ENCODE measurements at places on chromosomes 11 and 22.

DNA sequence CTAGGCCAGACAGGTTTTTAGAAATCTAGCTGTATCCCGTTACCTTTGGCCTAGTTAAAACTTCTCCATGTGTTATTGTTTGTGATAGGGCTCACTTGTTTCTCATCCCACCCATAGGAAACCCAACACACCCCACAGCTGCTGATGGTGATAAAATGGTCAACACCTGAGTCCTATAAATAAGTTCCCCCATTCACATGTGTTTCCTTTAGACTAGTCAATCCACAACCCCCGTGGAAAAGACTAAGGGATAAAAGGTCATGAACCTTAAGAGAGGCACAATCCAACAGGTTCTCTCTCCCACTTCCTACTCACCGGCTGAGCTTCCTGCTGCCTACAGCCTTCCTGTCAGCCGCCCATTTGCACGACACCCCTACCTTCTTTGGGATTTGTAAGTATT lies 768.4 kb downstream of the JRKL start:
- no peak for DNase-seq

DNA sequence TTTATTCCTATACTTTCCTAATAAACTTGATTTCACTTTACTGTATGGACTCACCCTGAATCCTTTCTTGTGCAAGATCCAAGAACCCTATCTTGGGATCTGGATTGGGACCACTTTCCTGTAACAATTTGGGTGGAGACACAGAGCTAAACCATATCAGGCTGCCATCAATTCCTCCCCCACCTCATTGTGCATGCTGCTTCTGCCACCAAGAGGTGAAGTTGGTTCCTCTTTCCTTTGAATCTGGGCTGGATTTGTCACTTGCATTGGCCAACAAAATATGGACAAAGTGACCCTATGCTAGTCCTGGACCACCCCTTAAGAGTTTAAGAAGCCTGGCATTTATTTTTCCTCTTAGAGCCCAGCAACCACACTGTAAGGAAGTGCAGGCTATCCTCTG lies 39.4 kb upstream of the CEP295 start:
- DNase-seq, result no peak

DNA sequence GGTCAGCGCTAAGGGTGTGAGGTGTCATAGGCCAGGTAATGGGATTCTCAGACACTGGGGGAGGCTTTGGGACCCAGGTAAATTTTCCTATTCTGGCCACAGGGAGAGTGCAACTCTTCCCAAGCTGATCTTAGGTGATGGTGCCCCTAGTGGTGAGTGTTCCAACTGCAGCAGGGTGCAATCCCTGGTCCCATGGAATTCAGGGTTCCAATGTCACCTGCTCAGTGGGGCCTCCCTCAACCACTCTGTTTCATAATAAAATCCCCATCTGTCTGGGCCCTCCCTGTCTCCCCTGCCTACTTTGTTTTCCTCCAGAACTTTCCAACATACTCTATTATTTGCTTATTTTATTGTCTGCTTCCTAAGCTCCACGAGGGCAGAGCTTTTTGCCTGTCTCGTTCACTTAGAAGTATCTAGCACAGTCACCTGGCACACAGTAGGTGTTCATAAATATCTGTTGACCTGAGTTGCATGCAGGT lies 2.9 kb upstream of the SGSM1 start:
- peak; percentile 25 for DNase-seq

DNA sequence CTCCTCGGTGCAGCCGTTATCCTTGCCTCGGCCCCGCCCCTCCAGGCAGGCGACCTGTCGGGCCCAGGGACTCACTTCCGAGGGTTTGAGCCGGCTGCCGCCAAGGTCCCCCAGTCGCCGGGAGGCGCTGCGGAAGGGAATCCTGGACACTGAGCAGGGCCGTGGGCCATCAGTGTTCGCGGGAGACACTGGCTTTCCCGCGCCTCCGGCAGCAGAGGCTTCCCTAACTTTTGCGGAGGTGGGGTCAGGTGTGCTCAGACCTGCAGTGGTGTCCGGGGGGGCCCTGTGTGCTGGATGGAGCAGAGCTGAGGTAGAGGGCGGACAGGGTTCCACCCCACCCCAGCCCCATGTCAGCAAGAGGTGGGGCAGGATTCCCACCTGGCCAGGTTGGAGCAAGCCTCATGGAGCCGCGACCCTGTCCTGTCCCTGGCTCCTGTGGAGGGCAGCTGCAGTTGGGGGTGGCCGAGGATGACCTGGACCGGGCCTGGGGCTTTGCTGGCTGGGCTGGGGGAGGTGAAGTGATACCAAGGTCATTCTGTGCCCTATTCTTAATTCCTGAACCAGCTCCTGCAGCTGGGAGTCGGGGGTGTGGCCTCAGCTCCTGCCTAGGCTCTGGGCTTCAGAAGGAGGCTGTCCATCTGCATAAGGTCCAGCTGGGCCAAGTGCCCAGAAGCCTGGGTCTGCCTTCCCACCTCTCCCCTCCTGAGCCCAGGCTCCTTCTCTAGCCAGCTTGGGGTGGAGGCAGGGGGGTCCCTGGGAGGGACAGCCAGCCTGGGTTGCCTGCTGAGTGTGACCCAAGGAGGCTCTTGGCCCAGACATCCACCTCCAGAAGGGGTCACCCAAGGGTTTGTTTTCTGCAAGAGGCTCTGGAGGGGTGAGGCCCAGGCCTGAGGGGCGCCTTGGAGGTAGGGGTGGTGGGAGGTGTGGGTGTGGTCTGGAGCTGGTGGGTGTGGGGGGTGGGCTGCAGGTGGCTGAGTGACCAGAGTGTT lies 8.4 kb downstream of the TSPAN4 start:
- no peak for DNase-seq

DNA sequence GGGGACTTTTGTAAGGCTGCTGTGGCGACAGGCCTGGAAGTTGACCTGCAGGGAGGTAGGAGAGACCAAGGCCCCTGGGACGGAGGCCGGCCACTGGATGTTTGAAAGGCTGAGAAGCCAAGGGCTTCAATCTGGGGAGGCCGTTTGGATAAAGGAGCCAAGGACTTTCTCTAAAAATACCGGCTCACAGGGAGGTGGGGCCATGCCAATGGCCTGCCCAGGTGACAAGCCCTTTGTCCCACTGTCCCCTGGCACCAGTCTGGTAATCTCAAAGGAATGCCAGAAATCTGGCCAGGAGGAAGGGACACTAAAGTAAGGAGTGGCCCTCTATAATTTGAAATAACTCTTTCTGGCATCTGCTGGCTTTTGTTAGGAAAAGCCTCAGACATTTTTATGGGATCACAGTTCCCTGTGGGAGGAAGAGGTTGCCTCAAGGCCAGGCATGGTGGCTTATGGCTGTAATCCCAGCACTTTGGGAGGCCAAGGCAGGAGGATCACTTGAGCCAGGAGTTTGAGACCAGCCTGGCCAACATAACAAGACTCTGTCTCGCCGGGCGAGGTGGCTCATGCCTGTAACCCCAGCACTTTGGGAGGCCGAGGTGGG lies 1.9 kb upstream of the CHKA start:
- DNase-seq, result no peak

- no peak for DNase-seq
Measured at GRCh38 chr11:130146796-130147195, 12.8 kb upstream of the ST14 start.

DNA sequence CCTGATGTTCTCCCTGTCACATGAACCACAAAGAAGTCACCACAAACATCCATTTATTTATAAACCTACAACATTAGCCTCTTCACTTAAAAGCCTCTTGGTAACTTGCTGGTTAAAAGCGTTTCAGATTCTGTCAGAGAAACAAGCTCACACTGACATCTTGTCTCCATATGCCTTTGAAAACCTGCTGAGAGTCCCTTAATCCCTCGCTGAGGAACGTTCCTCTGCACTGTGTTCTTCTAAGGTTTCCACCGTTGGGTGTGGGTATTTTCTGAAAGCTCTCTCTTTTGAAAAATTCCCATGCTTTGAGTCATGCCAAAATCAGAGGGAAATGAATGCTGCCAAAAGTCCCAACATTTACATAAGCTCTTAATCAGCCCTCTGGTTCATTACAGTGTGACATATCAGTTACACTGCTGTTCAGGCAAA lies 149.8 kb downstream of the CCDC34 start:
- no peak for DNase-seq

- DNase-seq, result no peak
Measured at GRCh38 chr11:455566-456147, 5.6 kb downstream of the PTDSS2 start.

GRCh38 chr11:74311352-74311926 lies at the start of gene P4HA3:
Gene P4HA3, minus strand, starts transcription at chr11:74311640. Its CDS starts 29 bp downstream, at chr11:74311611.
- DNase-seq, result no peak

- no peak for DNase-seq
Measured at GRCh38 chr22:26050079-26050478, 119.2 kb upstream of the SEZ6L start.

DNA sequence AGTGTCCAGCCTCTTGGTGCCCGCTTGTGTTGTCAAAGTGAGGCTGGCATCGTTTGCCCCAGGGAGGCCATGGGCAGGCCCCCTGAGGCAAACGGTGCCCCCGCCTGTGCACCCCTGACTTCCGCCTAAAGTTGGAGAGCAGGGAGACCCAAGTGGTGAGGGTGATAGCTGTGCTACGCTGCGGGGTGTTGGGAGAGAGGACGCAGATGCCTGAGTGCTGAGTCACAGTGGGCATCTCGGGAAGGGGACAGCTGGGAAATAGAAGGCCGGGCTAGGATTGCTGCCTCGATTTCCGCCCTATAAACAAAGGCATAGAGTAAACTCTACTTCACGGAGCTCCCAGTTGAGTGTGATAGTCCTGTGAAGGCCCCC lies 5.8 kb downstream of the GRIK4 start:
- DNase-seq, result no peak

GRCh38 chr11:13010749-13011465 lies 1.8 kb downstream of the RASSF10 start:
- peak; percentile 18 for DNase-seq

DNA sequence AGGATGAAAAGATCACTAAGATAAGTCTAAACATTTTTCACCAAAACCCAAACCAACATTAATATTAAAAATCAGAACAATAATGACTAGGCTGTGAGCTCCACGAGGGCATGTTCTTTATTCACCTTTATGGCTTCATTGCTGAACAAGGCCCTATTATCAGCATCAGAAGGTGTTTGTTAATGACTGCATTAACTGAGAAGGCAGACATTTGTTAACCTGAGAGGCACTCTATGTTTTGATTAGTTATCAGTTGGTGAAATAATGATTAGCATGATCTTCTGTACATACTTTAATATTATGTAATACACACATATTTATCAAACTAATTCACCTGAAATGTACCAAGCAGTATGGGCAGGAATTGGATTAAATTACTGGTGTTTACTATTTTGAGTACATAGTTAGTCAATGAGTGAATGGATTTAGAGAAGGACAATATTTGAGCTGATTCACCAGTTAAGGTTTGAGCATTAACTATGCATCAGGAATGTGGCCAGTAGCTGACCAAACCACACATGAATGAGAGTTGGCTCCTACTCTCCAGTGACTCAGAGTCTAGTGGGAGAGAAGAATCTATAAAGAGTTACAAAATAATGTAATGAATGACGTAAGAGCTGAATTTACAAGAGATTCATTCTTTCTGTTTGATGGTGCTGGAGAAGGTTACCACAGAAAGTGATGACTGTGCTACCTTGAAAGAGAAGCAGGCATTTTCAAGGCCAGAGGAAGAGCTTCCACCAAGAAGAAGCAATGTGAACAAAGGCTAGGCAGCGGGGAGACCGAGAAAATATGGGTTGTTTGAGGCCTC lies 6.7 kb downstream of the IL18 start:
- DNase-seq, result no peak

DNA sequence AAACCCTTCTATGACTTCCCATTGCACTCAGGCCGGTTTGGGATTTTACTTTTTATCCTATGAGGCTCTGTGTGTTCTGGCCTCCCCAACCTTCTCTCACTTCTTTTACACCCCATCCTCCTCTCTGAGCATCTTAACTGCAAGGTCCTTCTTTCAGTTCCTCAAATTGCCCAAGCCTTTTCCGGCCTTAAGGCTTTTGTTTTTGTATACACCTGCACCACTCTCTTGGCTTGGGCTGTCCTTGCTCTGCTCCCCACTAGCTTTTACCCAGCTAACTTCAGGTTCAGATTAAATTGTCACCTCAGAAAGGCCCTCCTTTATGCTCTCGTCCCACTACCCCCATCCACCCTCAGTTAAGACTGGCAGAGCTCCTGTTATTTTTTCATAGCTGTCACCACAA lies 55.5 kb downstream of the FAM83F start:
- no peak for DNase-seq

DNA sequence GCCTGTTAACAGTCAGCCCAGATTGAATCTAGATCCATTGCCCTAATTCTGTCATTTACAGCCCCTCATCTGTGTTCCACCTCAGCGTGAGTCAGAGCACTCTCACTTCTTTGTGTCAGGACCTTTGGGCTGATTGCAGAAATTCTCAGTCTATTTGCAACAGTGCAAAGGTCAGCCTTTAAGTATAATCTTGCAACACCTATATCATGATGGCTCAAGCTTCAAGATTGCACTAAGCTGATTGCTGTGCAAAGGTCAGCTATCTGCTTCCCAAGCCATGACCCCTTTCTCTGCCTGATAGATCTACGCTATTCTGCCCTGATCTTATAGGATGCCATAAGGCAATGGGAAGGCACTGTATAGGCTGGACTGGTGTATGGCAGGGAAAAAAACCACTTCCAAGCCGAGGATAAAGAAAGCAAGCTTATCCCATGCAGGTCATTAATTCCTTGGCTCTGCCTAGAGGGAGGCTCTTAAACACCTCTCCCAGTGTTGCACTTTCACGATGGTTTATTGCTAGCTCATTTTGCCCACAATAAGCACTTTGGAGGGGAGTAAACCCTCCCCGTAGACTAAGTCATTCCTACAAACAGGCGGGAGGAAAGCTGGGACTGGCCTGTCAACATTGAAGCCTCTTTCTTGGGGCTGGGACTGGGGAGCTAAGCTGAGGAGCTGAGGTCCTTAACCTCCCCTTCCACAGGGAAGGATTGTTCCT lies 100.6 kb downstream of the RRAS2 start:
- no peak for DNase-seq

GRCh38 chr22:26075251-26075650 lies 94.0 kb upstream of the SEZ6L start:
- DNase-seq, result no peak

GRCh38 chr11:116115801-116116200 lies 611.6 kb upstream of the CADM1 start:
- DNase-seq, result no peak

- no peak for DNase-seq
Measured at GRCh38 chr11:62928011-62928410, 6.8 kb upstream of the CHRM1 start.

DNA sequence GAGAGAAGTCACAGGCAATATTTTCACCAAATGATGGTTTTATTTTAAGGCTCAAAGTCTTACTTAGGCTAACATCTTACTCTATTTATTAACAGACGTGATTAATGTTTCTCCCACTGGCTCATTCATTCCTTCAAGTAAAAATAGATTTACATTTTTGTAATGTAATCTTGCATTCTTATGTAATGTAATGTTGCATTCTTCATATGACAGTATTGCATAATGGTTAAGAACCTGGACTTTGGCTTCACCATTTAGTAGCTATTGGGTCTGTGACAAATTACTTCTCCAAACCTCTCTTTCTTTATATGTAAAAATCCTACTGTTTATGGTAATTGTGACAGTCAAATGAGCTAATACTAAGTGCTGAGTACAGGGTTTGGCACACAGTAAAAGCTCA lies 3.3 kb upstream of the DIXDC1 start:
- DNase-seq, result no peak

- no peak for DNase-seq
Measured at GRCh38 chr11:29826878-29827277, 190.0 kb downstream of the KCNA4 start.

Measured in muscle of arm (tissue), 14 donors.